ENCODE measurements at places on chromosomes 12 and 14.

DNA sequence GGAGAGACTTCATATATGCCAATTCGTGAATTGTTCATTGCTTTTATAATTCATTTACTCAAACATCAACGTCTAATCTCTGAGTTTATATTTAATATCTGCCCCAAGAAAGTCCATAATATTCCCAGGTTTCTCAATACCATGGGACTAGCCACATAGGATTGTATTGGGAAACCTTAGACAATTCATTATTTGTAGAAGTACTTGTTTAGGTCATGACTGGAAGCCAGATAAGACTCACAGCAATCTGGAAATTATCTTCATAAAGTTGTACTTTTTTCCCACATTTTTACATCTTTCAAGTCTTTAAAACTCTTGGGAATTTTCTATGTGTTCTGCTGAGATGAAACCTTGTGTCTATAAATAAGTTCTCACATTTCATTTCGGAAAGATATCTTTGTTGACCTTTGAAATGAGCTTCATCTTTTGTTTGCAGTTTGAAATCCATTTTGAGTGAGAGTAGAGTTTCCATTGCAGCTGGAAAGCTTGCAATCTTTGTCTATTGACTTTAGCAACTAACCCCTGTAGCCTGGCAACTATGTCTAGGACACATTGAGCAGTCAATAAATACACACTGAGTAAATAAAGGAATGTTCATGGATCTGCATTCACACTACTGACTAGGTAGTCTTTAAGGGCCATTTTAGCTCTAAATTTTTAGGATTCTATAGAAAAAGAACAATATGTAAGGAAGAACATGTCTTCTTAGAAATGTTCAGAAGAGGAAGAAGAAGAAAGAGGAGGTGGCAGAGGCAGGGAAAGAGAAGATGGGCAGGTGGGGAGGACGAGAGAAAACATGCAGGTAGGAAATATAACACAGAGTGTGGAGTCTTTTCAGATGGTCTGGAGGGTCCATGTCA lies 154.4 kb downstream of the LRIG3 start:
- DNase-seq, result no peak

DNA sequence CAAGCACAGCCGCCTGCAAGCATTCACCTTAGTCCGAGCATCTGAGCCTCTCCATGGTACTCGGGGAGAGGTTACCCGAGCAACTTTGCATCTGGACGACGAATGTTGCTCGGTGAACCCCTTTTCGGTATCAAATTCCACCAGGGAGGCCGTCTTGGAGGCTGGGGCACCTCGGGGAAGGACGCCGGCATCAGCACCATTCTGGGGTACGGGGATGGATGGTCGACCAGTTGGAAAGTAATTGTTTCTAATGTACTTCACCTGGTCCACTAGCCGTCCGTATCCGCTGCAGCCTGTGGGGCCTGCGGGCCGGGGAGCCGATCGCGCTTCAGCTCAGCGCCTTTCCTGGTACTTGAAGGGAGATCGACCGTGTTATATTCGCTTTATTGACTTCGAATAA lies 161.7 kb upstream of the RTL1 start:
- no peak for DNase-seq

DNA sequence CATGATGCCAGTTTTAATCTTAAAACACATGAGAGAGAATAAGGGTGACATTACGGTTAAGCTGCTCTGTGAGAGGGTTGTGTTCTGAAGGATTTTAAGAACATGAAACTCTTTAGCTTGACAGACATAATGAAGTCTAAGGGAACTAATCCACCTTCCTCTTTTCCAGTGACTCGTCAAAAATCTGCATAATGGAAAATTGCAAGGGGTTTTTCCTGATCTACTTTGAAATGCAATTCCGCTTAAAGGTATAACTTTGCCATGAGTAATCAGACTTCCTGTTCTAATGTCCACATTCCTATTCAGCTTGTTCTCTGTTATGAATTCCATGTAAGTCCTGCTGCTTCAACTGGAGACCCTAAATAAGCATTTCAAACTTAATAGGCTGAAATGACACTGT lies at the start of gene ZNF705A:
TSS of gene ZNF705A (plus strand) at position 171 of the 400 bp plus-strand sequence. CDS start 15,611 bp downstream, outside the sequence.
- no peak for DNase-seq

DNA sequence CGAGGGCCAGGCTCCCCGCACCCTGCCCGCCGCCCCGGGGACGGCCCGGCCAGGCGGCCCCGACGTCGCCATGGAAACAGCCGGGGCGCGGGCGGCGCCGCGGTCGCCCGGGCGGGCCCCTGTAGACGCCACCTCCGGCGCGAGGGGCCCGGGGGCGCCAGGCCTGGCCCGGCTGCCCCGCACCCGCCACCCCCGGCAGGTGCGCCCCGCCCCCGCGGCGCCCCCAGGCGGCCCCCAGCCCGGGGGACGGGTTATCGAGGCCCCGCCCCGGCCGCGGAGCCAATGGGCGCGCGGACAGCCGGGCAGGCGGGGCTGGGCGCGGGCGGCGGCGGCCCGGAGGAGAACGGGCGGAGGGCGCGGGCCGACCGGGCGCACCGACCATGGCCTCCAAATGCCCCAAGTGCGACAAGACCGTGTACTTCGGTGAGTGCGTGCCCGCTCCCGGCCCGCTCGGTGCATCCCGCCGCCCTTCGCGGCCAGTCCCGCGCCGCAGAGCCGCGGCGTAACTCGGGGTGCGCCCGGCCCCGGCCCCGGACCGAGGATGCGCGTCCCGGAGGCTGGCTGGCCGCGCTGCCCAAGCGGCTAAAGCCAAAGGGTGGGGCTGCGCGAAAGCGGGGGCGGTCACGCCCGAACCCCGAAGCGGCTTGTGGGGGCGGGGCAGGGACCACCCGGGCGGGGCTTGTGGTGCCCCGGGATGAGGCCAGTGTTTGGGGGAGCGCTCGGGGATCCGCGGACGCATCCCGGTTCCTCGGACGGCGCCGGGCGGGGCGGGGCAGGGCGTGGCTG lies at the start of gene CRIP2:
TSS of gene CRIP2 (plus strand) at position 339 of the 786 bp plus-strand sequence. CDS start at position 381, 42 bp downstream.
- DNase-seq, result no peak

GRCh38 chr12:103672401-103673119 lies 85.5 kb downstream of the STAB2 start:
- DNase-seq, result no peak

- DNase-seq, result no peak
Measured at GRCh38 chr14:79278286-79278797, 933.0 kb downstream of the DIO2 start.

- DNase-seq, result no peak
Measured at GRCh38 chr12:7079826-7080125, 12.5 kb downstream of the C1R start.

DNA sequence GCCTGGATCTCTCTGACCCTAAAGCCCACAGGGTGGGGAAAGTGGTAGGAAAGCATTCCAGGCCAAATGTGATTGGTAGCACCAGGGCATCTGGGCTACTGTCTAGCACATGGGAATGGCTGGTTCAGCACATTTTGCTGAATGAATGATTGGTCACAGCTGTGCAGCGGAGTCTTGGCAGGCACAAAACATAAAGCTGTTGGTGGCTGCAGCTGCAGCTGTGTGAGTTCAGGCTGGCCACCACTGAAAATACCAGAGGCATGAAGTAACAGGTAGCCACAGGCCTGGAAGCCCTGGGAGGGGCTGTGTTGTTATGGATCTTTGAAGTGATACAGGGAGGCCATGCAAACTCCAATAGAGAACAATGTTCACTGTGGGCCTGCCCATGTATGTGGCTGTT lies 72.7 kb downstream of the MYRFL start:
- peak; percentile 58 for DNase-seq

DNA sequence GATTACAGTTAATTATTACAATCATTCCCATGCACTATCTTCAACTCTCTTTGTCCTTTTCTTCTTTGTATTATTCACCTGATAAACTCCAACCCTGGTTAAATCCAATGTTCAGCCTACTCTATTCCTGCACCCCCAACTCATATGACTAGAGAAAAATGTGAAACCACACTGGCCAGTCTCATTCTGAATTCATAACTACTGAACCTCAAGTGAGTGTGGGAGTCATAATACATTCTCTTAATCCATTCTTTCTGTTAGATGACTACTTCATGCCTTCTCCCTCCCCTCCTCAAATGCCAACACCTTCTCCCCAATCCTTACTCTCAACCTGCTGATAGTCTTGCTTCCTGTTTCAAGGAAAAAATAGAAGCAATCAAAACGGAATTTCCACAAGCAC lies 22.3 kb upstream of the ITPR2 start:
- no peak for DNase-seq

DNA sequence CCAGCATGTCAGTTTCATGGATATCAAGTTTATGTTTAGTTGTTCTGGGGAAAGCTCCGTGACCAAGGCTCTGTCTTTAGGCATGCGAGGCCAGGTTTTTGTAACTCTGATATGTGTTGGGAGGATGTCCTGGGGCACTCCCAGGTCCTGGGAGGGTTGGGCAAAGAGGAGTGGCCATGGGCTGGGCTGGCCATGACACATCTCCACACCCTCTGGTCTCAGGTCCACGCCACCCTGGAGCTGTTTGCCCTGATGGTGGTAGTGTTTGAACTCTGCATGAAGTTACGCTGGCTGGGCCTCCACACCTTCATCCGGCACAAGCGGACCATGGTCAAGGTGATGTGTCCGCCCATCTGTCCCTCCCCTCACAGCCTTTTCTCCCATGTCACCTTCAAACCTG lies 46.4 kb downstream of the TPCN1 start:
- DNase-seq, result no peak

DNA sequence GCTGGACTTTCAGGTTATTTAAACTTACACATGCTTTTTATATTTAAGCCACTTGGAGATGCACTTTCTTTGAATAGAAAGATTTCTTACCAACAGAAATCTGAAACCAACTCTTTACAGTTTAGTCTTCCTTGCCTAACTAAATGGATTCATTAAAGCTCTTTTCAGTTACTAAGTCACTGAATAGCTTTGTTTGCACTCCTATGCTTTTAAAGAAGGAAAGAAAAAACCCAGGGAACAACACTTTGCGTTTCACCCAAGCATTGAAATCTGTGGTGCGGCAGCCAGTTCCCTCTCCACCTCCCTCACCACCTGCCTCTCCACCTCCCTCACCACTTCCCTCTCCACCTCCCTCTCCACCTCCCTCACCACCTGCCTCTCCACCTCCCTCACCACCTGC lies 70.3 kb downstream of the RIMBP2 start:
- DNase-seq, result no peak

DNA sequence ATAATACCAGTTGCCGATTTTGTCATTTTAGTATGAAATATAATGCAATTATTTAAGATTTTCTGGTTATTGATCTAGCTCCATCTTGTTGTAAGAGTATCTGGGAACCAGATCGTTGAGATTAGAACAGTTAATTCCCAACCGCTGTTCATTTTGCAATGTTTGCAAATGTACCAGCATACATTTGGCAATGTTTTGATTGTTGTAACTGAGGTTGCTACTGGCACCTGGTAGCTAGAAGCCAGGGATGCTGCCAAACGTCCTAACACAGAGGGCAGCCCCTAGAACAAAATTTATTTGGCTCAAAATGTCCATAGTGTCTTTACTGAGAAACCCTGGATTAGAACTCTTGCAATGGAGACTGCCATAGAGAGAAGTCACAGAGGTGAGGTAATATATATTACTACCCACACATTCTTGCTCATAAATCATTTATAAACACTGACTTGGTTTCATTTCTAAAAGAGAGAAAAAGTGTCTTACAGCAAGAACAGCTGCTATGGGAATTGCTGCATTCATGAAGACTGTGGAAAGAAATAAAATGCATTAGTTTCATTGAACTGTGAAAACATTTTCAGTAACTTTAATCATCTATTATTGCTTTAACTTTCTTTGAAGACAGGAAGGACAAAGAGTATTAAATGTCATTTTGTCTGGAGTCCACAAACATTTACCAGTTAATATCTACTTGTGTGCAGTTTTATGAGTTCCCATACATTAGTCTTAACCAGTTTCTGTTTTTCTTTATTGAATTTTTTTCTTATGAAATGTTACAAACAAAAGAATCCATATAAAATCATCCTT lies 46.2 kb downstream of the ABCC9 start:
- no peak for DNase-seq

- no peak for DNase-seq
Measured at GRCh38 chr14:93318927-93319326, 13.9 kb downstream of the BTBD7 start.

GRCh38 chr14:71242237-71242748 lies 335.0 kb downstream of the PCNX1 start:
- DNase-seq, result peak; percentile 84

GRCh38 chr14:101783260-101784016 lies 21.9 kb downstream of the PPP2R5C start:
- no peak for DNase-seq

- no peak for DNase-seq
Measured at GRCh38 chr14:95814363-95815225, 62.0 kb upstream of the TUNAR start.

DNA sequence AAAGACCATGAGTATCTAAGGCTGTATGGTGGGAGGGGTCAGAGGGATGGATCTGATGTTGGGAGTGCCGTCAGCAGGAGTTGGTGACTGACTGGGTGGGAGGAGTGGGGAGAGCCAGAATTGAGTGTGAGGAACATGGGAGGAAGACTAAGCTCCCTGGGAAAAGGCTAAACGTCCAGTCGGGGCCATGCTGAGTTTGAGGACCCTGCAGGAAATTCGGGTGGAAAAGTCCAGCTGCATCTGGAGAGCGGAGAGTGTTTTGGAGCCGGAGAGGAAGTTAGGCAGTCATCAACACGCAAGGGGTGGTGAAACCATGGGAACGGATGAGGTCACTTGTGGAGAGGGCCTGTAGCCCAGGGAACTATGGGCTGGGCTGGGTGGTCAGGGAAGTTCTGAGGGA lies 60.9 kb downstream of the ELK3 start:
- DNase-seq, result no peak

DNA sequence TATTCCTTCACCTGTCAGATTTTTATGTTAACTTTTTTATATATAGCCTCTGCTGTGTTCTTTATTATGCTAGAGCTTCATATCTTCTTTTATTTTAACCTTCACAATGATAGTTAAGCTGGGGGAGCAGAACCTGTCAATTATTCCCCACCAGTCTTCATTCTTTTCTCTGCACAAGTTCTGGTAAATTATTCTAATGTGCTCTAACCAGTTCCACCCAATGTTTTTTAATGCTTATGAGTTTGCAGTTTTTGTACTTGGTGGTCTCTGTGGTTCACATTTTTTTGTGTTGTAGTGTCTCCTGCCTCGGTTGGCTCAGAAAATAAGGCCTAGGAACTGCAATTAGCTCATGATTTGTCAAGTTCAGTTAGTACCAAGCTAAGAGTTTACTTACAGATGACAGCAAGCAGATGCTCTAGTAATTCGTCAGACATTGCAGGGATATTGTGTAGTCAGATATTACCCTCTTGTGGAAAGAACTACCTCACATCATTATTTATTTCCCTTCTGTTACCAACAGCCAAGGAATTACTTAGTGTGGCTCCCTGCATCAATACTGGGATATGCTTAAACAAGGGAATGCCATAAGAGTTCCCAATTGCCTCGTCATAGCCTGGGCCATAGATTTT lies 14.5 kb downstream of the DYRK2 start:
- no peak for DNase-seq

GRCh38 chr12:52327830-52328500 lies 6.8 kb upstream of the KRT83 start:
- DNase-seq, result no peak
